NCI-H1417 treated with DMSO at 0.1 percent for 48 hours (cell line): ENCODE measurements at places on chromosomes 13 and 19.
A peak's percentile ranks its signal among the peaks of the same experiment; 100 is the strongest.

DNA sequence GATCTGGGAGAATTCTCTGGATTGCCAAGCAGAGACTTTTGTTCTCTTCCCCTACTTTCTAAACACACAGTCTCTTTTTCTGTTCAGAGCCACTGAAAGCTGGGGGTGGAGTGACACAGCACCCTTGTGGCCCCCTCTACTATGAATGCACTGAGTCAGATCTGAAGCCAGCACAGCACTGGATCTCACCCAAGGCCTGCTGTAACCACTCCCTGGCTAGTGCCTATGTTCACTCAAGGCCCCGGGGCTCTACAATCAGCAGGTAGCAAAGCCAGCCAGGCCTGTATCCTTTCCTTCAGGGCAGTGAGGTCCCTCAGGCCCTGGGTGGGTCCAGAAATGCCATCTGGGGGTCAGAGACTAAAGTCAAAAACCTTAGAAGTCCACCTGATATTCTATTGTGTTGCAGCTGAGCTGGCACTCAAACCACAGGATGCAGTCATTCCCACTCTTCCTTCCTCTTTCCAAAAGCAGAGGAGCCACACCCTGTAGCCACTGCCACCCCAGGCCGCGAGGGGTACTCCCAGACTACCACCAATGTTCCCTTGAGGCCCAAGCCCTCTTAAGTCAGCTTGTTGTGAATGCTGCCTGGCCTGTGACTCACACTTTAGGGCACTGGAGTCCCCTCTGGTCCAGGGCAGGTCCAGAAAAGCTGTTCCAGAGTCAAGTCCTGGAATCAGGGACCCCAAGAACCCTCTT is 110.1 kb upstream of the RXFP2 start:
- DNase-seq, result no peak

DNA sequence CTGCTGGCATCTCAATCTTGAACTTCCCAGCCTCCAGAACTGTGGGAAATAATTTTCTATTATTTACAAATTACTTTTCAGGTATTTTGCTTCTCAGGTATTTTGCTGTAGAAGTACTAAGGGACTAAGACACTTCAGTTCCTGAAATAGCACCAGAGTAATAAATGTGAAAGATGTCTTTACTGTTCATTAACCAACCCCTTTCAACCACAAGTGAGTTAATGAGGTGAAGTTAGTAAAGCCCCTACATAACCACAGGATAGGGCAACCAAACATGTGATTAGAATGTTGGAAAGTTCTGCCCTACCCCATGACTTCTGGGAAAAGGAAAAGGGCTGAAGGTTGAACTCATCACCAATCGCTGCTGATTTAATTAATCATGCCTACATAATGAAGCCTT is 2.7 kb upstream of the ZNF345 start:
- no peak for DNase-seq

GRCh38 chr13:20709782-20710181 is 6.3 kb downstream of the IL17D start:
- no peak for DNase-seq

DNA sequence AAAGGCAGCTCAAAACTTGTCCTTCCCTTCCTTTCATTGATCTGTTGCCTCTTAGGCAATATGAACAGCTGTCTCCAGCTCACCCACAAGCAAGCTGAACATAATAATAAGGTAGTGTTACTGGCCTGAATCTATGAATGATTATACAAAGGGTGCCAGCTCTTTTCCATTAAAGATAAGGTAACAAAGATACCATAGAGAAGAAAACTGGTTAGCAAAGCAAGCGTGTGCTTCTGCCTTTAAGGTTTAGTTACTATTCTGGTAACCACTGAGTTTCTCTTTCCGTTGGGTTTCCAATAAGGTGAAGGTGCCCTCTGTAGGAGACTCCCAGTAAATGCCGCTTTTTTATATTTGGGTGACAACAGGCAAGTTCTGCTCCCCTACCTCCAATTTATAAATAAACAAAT is 12.1 kb upstream of the DACH1 start:
- peak; percentile 73 for DNase-seq

GRCh38 chr13:60501236-60501635 is 104.2 kb downstream of the TDRD3 start:
- DNase-seq, result no peak

DNA sequence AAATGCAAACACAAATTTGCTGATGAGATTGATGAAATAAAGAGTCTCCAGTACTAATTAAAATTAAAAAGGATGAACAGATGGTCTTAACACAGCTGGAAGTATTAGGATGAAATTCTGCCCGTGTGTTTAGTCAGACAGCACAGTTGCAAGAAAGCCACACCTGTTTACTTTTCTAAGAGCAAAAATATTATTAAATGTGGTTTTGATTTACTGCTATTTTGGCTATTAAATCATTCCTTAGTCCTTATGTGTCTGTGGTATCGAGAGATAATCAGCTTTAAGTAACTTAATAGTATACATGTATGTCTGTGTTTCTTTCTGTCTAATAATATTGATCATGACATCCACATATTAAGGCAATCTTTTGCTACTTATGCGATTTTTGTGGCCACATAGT is 494.9 kb downstream of the GPC6 start:
- DNase-seq, result no peak

DNA sequence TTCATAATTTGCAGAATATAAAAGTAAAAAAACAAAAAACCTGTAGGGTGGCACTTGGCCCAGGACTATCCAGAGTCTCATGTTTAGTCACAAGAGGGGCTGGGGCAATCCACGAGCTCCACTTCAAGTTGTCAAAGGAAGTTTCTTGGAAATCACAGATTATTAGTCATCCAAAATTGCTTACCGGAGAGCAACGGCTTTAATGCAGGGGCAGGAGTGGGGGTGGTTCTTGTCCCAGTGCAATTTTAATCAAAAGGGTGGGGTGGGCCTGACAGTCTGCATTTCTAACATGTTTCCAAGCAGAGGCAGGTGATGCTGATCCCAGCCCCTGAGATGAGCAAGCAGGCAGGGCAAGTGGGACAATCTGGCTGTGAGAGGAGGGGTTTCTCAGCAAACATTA is 233.9 kb downstream of the ABCC4 start:
- DNase-seq, result no peak

GRCh38 chr13:46529216-46529919 is 23.6 kb upstream of the LRCH1 start:
- no peak for DNase-seq

- no peak for DNase-seq
Observed at GRCh38 chr13:43203781-43204180, 180.4 kb downstream of the DNAJC15 start.

- DNase-seq, result no peak
Observed at GRCh38 chr19:43673637-43674036, 3.7 kb upstream of the PLAUR start.

GRCh38 chr13:27053902-27054595 is 117.6 kb downstream of the USP12 start:
- DNase-seq, result no peak

- peak; percentile 41 for DNase-seq
Observed at GRCh38 chr19:17390665-17391370, 3.2 kb downstream of the CCDC194 start.

- no peak for DNase-seq
Observed at GRCh38 chr19:31955884-31956283, 389.5 kb upstream of the ZNF507 start.

DNA sequence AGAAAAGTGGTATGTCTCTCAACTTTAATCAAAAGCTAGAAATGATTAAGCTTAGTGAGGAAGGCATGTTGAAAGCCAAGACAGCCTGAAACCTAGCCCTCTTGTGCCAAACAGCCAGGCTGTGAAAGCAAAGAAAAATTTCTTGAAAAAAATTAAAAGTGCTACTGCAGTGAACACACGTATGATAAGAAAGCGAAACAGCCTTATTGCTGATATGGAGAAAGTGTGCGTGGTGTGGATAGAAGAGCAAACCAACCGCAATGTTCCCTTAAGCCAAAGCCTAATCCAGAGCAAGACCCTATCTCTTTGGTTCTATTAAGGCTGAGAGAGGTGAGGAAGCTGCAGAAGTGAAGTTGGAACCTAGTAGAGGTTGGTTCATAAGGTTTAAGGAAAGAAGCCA is 96.4 kb downstream of the ZDHHC20 start:
- DNase-seq, result no peak

GRCh38 chr13:33204130-33204927 is 81.2 kb downstream of the STARD13 start:
- no peak for DNase-seq

- no peak for DNase-seq
Observed at GRCh38 chr13:74299721-74300120, 165.5 kb upstream of the KLF12 start.

- no peak for DNase-seq
Observed at GRCh38 chr13:110444226-110444653, 117.3 kb downstream of the RAB20 start.

- DNase-seq, result no peak
Observed at GRCh38 chr13:51500687-51501086, 47.9 kb upstream of the INTS6 start.

GRCh38 chr19:16018801-16019551 is 57.3 kb upstream of the TPM4 start:
- no peak for DNase-seq

- DNase-seq, result no peak
Observed at GRCh38 chr13:59211606-59212005, 952.1 kb downstream of the DIAPH3 start.

- DNase-seq, result no peak
Observed at GRCh38 chr19:48370955-48371354, 6.8 kb downstream of the SYNGR4 start.

- no peak for DNase-seq
Observed at GRCh38 chr13:35765941-35766340, 289.5 kb upstream of the MAB21L1 start.

GRCh38 chr13:85650613-85651012 is 148.6 kb downstream of the SLITRK6 start:
- no peak for DNase-seq

DNA sequence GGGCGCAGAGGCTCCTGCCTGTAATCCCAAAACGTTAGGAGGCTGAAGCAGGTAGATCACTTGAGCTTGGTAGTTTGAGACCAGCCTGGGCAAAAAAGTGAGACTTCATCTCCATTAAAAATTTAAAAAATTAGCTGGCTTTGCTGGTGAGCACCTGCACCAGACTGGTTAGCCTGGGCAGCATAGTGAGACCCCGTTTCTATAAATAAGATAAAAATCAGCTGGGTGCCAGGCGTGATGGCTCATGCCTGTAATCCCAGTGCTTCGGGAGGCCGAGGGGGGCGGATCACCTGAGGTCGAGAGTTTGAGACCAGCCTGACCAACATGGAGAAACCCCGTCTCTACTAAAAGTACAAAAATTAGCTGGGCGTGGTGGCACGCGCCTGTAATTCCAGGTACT is 32.4 kb downstream of the DPRX start:
- DNase-seq, result no peak
